Activated T-helper 2 cell treated with anti-CD3 and anti-CD28 coated beads, Interferon-gamma antibody, Interleukin-2, Interleukin-4, amounts not matched to agents 10 μg/mL and 5 μg/mL and 100 μg/mL, durations not matched to agents 14 hours and 24 hours and 36 hours (primary cell): ENCODE measurements at places on chromosomes 1 and 21. TPM values are rescaled to one million over a fixed set of nuclear protein-coding genes. Genes with fewer than 3 reads are reported as not detected.

The SPTA1 gene
- 0.02 and 0.30 TPM in 2 replicates for total RNA-seq

The NMNAT1 gene
- total RNA-seq: 6.8 TPM in 2 replicates

The LRRC71 gene
- total RNA-seq: not detected in 2 replicates

The PLD5 gene
- total RNA-seq: not detected in 2 replicates

The GPR153 gene
- 1.5 TPM in 2 replicates for total RNA-seq

The MYOM3 gene
- total RNA-seq: not detected in 2 replicates

The USP1 gene
- 68.0 and 69.8 TPM in 2 replicates for total RNA-seq

The SLFNL1 gene
- 0.14 and 0.18 TPM in 2 replicates for total RNA-seq

The BGLAP gene
- total RNA-seq: 1.7 and 2.2 TPM in 2 replicates

The OR2L3 gene
- not detected in 2 replicates for total RNA-seq

The TRIM17 gene
- 2.3 and 2.7 TPM in 2 replicates for total RNA-seq

The RTCA gene
- 53.4 and 55.7 TPM in 2 replicates for total RNA-seq

The HPDL gene
- total RNA-seq: 26.8 and 29.0 TPM in 2 replicates

The LCK gene
- 221 and 232 TPM in 2 replicates for total RNA-seq

The OR2M3 gene
- not detected in 2 replicates for total RNA-seq

The LIN9 gene
- total RNA-seq: 9.7 and 12.7 TPM in 2 replicates

The BRINP3 gene
- total RNA-seq: not detected in 2 replicates

The GLIS1 gene
- not detected in 2 replicates for total RNA-seq

The HSD3B2 gene
- not detected in 2 replicates for total RNA-seq

The FMO5 gene
- total RNA-seq: 0.09 TPM in 2 replicates

The GBP5 gene
- total RNA-seq: 34.3 TPM in 2 replicates

The SLC44A3 gene
- not detected in 2 replicates for total RNA-seq

The LCE1B gene
- total RNA-seq: not detected in 2 replicates

The TTC34 gene
- total RNA-seq: 0.94 and 1.1 TPM in 2 replicates

The YOD1 gene
- 8.1 and 8.7 TPM in 2 replicates for total RNA-seq

The CFHR4 gene
- not detected in 2 replicates for total RNA-seq

The GALNT2 gene
- total RNA-seq: 58.9 and 59.3 TPM in 2 replicates

The UBE2U gene
- total RNA-seq: not detected in 2 replicates

The HSPA6 gene
- total RNA-seq: 4.4 and 4.9 TPM in 2 replicates

The PCNT gene
- total RNA-seq: 55.8 and 58.8 TPM in 2 replicates

The LAX1 gene
- 14.2 and 14.9 TPM in 2 replicates for total RNA-seq

The NR0B2 gene
- total RNA-seq: not detected in 2 replicates

The OR2L8 gene
- total RNA-seq: 0.21 TPM in 2 replicates

The SLC9C2 gene
- not detected in 2 replicates for total RNA-seq

The IL10 gene
- total RNA-seq: 4.2 and 5.8 TPM in 2 replicates

The NPPB gene
- total RNA-seq: not detected in 2 replicates

The ERVH48-1 gene
- total RNA-seq: 0.21 and 0.30 TPM in 2 replicates

The B3GALT6 gene
- total RNA-seq: 34.6 and 35.8 TPM in 2 replicates

The OR10J4 gene
- not detected in 2 replicates for total RNA-seq

The ADAMTS4 gene
- 0.05 and 0.09 TPM in 2 replicates for total RNA-seq

The ITLN2 gene
- not detected in 2 replicates for total RNA-seq

The KCNJ15 gene
- 0.27 and 0.60 TPM in 2 replicates for total RNA-seq

The KIAA1614 gene
- 0.09 and 0.14 TPM in 2 replicates for total RNA-seq

The ALX3 gene
- not detected in 2 replicates for total RNA-seq

The RNF115 gene
- total RNA-seq: 15.5 TPM in 2 replicates

The SEMA4A gene
- 128 and 132 TPM in 2 replicates for total RNA-seq

The LCE6A gene
- not detected in 2 replicates for total RNA-seq

The C1orf87 gene
- not detected in 2 replicates for total RNA-seq

The WNT4 gene
- total RNA-seq: not detected in 2 replicates

The RPS27 gene
- 1,296 and 1,372 TPM in 2 replicates for total RNA-seq

The SPRR5 gene
- not detected in 2 replicates for total RNA-seq

The FNBP1L gene
- total RNA-seq: 0.32 and 0.37 TPM in 2 replicates

The ZNF496 gene
- 19.2 and 19.4 TPM in 2 replicates for total RNA-seq

The CEP85 gene
- total RNA-seq: 39.6 and 39.8 TPM in 2 replicates

The DENND2C gene
- 0.21 and 0.30 TPM in 2 replicates for total RNA-seq

The LINGO4 gene
- not detected in 2 replicates for total RNA-seq
